Natural killer cell (primary cell): ENCODE measurements at places on chromosomes 12 and 14.

- no peak for DNase-seq
Measured at GRCh38 chr14:72567226-72567625, 326.7 kb downstream of the DPF3 start.

- DNase-seq = no peak
Measured at GRCh38 chr12:113159937-113160336, 10.4 kb downstream of the CFAP73 start.

DNA sequence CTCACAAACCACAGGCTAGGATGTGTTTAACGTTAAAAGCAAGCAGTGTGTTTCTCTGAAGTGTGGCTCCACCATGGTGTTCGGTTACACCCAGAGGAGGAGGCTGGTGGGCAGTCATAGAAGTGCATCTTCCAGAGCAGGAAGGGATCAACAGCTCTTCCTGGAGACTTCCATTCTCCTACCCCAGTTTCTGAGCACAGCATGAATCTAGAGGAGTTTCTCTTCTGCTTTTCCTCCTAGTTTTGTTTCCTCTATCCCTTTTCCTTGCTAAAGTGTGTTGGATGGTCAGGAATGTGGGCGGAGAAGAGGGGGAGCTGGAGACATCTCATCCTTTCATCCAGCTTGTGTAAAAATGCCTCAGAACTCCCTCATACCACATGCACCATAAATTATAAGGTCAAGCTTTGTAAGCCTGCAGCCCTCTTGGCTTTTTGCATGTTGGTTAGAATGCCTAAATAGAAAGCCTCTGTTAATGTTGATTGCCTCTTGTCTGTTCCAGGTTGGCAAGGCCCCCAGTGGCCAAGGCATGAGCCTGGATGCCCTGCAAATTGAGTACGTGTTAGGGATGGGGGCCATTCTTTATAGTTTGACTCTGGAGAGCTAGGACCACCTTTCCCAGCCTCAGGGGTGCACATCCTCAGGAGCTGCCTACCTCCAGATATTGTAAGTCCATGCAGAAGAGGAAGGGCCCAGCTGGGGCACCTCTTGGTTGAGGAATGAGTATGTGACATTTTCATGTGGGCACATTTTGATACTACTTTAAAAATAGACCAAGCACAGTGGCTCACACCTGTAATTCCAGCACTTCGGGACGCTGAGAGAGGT is 4.0 kb upstream of the CKAP4 start:
- no peak for DNase-seq

DNA sequence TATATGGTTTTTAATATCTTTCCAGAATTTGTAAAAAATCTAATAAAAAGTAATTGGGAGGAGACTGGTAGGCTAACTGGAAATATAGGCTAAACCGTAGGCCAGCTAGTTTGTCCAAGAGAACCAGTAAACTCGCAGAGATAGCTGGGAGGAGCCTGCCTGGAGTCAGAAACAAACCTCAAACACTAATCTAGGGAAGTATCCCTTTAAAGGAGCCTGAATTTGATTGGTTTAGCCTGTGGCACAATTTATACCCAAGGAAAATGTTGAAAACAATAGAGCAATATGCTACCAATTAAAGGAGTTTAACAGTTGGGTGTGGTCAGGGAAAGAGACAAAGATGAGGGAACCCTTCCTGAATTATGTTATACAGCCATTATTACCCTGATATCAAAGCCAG is 109.6 kb downstream of the EML5 start:
- DNase-seq = no peak

GRCh38 chr14:69300601-69301221 is 40.8 kb downstream of the GALNT16 start:
- no peak for DNase-seq

GRCh38 chr12:110677206-110677911 is 11.6 kb downstream of the HVCN1 start:
- DNase-seq = peak; percentile 41

DNA sequence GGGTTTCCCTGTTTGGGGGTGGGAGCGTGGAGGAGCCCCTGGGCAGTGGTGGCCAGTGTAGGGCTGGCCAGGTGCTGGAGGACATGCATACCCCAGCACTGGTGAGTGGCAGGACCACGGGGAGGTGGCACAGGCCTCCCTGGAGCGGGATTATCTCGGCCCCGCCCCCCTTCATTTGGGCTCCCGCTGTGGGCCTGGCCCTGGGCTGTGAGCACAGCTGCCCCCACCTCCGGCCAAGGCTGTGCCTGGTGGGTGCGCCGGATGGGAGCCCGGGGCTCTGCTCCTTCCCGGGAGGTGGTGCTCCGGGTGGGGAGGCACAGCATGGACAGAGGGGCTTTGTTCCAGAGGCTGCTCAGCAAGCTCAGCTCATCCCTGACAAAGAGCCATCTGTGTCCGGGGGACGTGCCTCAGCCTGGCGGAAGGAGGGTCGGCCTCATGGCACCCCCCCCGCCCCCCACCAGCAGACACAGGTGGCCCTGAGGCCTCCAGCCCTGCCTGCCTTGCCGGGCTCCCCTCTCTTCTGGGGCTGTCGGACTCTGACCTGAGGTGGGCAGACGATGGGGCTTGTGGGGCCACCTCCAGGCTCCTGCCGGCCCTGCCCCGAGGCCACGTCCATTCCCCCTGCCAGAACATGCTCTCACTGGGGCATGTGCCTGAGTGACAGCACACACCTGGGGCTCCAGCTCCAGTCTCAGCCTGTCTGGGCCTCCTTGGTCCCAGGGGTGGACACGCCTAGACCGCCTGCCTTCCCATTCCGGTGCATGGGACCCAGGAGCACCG is 8.4 kb downstream of the TEDC1 start:
- DNase-seq = peak; percentile 23

- no peak for DNase-seq
Measured at GRCh38 chr14:52738409-52738808, 8.4 kb downstream of the STYX start.

- DNase-seq = no peak
Measured at GRCh38 chr14:86626530-86626929, 1096.6 kb downstream of the FLRT2 start.

DNA sequence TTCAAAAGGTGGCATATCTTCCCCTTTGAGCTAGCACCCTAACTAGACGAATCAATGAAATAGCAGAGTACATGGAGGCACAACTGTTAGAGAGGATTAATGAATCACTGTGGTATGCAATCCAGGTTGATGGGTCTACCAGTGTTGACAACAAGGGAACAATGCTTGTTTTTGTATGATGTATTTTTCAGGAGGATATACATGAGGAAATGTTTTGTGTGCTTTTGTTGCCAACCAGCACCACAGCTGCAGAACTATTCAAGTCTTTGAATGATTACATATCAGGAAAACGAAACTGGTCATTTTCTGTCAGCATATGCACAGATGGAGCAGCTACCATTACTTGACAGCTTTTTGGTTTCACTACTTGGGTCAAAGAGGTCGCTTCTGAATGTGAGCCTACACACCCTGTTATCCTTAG is 142.6 kb downstream of the GPHN start:
- no peak for DNase-seq

DNA sequence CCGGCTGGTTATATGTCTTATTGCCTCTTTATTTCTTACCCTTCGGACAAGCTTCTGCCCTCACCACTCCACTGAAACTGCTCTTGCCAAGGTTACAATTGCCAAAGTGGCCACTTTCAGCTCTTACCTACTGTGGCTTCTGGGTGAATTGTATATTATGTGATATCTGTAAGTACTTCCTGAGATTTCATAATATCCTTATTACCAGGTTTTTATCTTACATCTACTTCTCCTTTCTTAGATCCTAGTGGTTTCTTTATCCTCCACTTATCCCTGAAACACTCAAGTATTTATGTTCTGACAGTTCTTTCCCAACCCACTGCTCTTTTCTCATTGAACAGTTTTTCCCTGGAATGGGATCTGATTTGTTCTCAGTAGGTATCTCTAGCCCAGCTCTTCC is 10.5 kb downstream of the CELA1 start:
- no peak for DNase-seq

GRCh38 chr14:23829736-23830471 is 123.7 kb upstream of the DHRS4 start:
- DNase-seq = no peak

GRCh38 chr14:54758041-54758440 is 144.6 kb downstream of the GCH1 start:
- DNase-seq = no peak

DNA sequence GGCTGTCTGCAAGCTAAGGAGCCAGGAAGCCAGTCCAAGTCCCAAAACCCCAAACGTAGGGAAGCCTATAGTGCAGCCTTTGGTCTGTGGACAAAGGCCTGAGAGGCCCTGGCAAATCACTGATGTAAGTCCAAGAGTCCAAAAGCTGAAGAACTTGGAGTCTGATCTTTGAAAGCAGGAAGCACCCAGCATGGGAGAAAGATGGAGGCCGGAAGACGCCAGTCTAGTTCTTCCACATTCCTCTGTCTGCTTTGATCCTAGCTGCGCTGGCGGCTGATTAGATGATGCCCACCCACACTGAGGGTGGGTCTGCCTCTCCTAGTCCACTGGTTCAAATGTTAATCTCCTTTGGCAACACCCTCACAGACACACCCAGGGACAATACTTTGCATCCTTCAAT is 58.5 kb downstream of the CAPS2 start:
- DNase-seq = no peak

DNA sequence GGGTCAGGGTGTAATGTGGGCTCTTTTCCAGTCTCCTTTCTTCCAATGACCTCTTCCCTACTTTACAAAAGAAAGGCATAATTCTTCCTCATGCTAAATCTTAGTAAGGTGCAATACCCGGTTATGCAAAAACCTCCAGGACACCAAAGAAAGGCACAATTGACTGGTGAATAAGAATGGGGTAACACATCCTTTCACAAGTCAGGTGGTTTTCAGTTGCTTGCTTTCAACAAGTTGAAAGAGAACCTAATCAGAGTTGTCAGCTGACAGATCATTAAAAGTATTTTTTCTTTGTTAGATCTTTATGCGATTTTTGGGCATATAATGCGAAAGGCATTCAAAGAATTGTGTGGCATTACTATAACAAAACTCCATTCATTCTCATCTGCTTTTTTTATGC is 1.3 kb upstream of the AEBP2 start:
- DNase-seq = no peak

GRCh38 chr12:92466391-92467305 is 236.1 kb upstream of the PLEKHG7 start:
- no peak for DNase-seq

DNA sequence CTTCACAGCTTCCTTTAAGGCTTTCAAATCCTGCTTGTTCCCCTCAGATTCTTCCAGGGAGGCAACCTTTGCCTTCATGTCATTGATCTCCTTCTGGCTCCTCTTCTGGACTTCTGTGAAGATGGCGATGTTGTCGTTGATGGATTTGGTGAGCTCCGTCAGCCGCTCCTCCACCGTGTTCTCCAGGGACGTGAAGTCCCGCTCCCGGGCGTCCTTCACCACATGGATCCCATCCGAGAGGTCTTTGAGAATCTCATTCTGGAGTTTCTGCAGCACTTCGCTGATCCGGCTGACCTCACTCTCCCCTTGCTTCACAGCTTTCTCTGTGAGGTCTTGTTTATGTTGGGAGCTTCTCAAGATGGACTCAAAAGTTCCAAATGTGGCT is 7.9 kb downstream of the CKAP4 start:
- DNase-seq = no peak

DNA sequence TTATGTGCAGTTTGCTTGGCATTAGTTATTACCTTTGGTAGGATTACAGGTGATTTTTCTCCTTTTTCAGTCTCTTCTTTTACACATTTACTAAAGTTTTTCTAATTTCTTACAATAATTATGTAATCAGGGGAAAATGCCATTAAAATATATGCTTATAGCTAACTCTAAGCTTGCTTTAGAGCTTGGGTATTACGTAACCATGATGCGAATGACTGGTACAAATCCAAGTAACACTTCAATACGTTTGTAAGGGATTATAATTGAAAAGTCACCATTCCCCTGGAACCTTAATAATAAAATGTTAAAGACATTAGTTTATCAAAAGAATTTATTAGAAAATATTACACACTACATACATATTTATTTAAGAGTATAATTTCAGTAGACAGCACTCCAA is 71.6 kb downstream of the SCAF11 start:
- DNase-seq = no peak

DNA sequence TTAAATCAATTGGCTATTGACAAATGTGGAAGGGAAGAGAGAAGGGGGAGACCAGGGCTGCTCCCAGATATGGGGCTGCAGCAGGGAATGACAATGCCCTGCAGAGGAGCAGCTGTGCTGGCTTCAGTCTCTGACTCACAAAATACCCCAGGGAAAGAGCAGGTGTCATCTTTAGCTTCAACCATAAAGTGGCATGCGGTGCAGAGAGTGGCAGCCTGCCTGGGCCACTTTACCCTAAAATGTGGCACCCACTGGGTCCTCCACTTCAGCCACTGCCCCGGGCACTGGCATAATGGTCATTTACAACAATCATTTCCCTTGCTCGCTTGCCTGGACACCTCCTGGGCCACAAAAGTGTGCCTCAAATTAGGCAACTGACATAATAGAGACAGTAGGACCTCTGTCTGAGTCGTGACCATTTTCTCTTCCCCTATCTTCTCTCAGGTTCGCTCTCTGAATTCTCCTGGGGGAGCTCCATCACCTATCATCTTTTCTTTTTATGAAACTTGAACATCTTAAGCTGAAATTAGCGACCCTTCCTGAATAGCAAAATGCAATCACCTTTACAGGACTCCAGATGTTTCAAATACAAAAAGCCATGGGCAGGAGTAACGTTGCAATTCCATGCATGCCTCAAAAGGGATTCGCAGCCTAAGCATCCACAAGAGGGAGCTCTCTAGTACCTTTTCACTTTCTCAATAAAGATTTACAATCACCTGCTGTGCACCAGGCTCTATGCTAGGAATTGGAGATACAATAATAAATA is 179.9 kb upstream of the ATF7IP start:
- DNase-seq = no peak

DNA sequence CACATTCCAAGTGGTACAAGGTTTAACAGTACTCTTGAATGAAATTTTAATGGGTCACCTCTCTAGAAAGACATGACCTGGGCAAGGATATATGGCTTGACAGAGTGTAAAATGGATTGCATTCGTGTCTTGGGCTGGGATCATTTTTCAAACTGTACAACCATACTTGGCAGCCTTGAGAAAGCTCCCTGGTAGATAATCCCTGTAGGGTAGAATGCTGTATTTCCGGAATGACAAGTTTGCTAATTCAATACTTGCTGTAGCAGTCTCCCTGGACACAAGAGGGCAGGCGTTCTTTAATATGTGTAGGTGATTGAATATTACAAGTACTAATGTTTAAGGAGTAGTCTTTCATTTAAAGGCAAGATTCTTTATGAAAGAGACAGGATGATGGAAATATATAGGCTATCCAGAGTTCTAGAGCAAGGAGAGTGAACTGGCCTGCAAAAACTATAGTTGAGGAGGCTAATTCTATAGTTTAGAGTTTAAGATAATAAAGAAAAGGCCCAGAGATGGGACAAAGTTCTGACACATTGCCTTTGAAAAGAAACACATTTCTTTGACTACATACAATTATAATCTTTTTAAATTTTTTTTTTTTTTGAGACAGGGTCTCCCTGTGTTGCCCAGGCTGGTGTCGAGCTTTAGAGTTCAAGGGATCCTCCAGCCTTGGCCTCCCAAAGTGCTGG is 53.4 kb downstream of the PLBD1 start:
- peak; percentile 25 for DNase-seq

DNA sequence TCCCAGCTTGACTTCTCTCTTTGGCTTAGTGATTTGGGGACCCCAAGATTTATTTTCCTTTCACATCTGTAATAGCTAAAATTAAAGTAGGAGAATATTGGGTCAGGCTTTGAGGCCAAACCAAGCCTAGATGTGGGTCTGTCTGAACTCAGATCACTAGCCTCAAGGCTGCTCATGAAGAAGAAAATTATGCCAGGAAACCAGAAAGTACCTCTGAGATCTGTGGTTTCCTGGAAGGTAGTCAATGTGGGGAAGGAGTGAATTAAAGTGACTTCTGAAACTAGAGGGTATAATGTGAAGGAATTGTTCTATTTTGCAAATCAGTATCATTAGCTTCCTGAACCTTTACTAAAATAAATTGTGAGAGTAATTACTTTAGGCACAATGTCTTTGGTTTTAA is 13.4 kb upstream of the CLEC12A start:
- DNase-seq = no peak
